ENCODE measurements at places on chromosomes 3 and 15.

DNA sequence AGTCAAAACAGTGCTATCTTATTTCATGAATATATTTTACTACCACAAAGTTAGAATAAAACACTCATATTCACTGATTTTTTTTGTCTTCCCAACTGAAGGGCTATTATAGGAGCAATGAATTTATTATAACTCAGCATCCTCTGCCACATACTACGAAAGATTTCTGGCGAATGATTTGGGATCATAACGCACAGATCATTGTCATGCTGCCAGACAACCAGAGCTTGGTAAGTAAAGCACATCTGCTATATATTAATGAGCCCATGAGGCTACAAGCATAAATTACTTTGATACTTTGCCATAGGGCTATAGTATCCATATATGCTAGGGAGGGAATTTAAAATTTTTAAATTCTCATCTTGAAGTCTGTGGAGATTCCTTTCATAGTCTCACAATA is 95.9 kb downstream of the FEZF2 start:
- no peak for DNase-seq

DNA sequence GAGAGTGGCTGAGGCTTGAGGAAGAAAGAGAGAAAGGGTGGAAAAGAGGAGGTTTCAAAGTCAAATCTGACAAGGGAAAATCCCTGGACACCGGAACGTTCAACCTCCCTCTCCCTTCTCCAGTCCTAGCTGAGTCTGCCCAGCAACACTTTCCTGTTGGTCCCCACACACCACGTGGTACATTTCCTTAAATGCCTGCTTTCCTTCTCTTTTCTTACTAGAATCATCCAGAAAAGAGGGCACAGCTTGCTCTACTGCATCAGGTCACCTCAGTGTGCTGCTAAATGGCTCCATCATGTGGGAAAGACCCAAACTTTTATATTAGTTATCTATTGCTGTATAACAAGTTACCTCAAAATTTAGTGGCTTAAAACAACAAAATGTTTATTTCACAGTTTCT is 181.2 kb downstream of the NECTIN3 start:
- DNase-seq, result no peak

GRCh38 chr3:79297245-79297960 is 470.4 kb downstream of the ROBO1 start:
- DNase-seq, result peak; percentile 75

DNA sequence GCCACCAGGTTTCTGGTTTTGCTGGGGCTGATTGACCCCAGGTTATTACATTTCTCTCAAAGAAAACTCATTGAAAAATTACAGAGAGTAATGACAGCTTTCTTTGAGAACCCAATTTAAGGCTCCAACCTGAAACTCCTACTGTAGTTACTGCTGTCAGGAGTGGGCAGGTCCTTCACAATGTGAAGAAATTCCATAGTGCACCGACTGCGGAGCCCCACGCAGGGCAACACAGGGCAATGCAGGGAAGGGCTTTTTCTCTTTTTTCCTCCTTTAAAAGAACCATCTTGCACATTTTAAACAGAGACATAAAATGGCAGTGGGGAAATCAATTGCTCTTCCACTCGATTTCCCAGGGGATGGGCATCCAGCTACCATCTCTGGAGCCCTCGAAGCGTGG is 74.3 kb downstream of the NUP210 start:
- DNase-seq, result no peak

GRCh38 chr3:103389356-103389755 is 954.5 kb downstream of the ZPLD1 start:
- no peak for DNase-seq
